Muscle of back (tissue), 13 donors: ENCODE measurements at places on chromosomes 5 and 9.

DNA sequence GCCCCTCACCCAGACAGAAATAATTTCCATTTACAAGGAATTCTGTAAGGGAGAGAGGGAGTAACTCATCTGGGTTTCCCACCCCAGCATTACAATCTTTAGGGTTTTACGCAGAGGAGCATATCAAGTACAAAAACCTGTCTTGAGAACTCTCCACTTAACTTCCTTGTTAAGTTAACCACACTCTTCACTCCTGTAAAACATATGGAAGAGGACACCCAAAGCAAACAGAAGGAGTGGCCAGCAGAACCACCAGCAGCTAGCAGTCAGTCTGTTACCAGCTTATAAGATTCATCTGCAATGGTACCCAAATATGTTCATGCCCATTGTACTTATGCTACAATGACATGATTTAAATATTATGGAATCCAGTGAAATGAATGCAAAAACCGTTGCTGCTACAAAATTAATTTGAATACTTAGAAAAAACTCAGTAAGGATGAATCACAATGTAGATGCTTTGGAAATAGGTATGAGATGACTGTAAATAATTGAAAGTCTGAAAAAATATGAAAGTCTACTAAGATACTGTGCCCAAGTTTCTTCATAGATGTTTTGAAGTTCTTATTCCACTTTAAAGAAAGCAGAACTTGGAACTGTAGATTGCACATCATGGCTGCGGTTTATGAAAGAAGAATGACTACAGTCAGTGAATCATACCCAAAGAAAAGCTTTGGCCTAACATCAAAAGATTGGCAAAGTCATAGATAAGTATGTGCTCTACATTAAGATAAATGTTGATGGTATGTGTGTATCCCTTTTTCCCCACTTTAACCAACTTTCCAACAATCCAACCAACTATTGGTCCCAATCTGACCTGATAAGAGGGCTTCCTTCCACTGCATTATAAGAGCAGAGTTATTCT, 233.6 kb downstream of the ACTL7B start:
- peak; percentile 76 for DNase-seq

DNA sequence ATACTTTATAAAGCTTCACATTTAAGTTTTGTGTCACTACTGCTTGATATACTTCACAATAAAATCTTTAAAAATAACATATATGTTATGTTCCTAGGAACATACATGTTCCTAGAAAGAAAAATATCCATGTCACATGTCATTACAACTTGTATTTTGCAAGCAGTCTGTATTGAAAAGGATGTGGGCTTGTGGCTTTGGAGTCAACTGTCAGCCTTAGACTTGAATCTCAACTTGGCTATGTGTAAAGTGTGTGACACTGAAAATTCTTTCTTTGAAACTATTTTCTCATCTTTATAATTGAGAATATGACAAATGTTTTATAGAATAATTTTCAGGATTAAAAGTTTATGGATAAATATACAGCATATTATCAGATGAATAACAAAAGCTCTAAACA, 273.1 kb downstream of the KIAA0825 start:
- no peak for DNase-seq

DNA sequence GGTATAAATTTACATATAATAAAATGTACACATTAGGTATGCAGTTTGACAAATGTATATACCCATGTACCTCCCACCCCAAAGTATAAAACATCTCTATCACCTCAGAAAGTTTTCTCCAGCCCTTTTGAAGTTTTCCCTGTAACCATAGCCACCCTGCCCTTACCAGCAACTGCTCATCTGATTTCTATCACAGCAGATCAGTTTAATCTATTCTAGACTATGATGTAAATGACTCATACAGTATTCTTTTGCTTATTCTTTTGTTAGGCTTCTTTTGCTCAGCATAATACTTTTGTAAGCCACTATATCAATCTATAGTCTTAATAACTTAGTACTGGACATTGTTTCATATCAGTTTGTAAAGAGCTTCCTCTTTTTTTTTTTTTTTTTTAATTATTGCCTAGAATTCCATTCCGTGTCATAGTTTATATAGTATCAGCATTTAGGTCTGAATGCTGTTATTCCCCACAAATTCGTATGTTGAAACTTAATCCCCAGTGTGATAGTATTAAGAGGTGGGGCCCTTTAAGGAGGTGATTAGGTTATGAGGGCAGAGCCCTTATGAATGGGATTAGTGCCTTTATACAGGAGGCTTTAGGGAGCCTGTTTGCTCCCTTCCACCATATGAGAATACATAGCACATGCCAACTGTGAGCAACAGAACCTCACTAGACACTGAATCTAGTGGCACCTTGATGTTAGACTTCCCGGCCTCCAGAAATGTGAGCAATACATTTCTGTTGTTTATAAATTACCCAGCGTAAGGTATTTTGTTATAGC, 20.3 kb downstream of the MELK start:
- no peak for DNase-seq

- no peak for DNase-seq
These were observed 57.6 kb downstream of the PRELID2 start for GRCh38 chr5:145777445-145778063.

DNA sequence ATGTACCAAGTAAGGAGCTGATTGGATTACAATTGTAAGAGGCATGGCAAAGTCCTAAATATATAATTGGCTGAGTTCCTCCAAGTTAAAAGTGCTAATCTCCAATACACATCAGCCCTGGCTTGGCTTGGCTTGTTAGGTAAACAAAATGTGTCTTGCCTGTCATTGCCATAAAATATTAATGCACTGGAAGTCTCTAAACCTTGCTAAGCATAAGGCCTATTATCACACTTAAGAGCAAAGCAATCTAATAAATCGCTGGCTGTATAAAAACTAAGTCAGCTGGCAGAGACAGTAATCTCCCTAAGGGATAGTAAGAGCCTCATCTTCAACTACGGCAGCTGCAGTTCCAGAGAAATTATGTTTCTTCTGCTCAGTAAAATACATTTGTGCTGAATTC, 418.6 kb upstream of the GRAMD2B start:
- peak; percentile 87 for DNase-seq

- DNase-seq: peak; percentile 83
These were observed 105.8 kb downstream of the DOCK2 start for GRCh38 chr5:169742771-169743296.
